B cell (primary cell): ENCODE measurements at places on chromosomes 6 and 20.

- no peak for DNase-seq
Measured at GRCh38 chr6:49646130-49646824, 9.6 kb upstream of the RHAG start.

GRCh38 chr6:84854811-84855400 is 90.5 kb upstream of the TBX18 start:
- no peak for DNase-seq

DNA sequence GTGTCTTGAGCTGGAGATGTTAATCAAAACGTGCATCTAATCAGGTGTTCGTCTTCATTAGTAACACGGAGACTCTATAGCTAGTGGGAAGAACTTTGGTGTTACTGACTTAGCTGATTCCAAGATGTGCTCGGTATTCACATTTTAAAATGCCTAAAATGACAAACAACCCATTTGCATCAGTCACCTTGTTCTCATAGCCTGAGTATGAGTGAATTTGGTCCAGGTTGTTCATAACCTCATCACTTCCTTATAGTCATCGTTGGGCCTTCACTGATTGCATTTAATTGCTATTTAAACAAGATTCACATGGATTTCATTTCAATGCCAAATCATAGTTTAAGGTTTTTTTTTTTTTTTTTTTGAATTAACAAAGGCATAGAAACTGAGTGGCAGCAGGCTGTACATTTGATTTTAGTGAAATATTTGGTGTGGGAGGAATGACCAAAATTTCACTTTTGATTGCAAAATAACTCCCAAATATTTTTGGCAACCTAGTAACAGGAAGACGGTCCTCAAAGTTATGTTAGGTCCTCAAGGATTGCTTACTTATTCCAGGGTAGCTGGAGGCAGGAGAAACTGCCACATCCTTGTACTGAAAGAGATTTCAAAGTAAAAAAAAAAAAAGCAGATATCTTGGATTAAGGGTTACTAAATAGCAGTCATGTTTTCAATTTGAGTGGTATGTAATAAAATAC is 104.7 kb downstream of the JARID2 start:
- no peak for DNase-seq

- no peak for DNase-seq
Measured at GRCh38 chr6:128532136-128532535, 11.7 kb upstream of the PTPRK start.

GRCh38 chr6:75498862-75499261 is 5.3 kb upstream of the FILIP1 start:
- no peak for DNase-seq

GRCh38 chr6:107730106-107730505 is 94.0 kb downstream of the SCML4 start:
- no peak for DNase-seq

DNA sequence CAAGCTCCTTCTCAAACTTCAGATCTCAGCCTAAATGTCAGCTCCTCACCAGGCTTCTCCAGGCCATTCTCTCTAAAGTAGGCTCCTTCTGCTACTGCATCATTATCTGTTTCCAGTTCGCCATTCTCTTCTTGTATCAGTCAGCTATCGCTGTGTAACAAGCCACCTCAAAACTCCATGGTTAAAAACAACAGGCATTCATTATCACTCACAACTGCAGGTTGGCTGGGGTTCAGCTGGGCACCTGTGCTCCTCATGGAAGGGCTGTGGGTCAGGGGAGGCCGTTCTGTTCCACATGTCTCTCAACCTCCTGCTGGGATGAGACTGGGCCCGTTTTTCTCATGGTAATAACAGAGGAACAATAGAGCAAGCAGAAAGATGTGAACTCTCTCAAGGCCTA is 28.7 kb downstream of the PRND start:
- no peak for DNase-seq

DNA sequence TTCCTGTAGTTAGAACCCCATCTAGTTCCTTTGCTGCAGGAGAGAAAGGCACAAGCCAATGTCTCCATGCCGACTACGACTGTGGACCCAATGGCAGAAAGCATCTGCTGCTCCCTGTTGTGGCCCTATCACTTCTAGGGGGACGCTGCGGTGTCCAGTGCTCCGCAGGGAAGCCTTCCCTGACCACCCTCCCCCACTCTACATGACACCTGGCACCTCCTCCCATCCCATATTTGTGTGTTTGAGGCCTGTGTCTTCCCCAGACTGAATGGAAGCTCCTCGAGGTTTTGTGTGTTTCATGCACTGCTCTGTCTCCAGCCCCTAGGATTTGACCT is 159.5 kb downstream of the DTNBP1 start:
- DNase-seq: no peak

DNA sequence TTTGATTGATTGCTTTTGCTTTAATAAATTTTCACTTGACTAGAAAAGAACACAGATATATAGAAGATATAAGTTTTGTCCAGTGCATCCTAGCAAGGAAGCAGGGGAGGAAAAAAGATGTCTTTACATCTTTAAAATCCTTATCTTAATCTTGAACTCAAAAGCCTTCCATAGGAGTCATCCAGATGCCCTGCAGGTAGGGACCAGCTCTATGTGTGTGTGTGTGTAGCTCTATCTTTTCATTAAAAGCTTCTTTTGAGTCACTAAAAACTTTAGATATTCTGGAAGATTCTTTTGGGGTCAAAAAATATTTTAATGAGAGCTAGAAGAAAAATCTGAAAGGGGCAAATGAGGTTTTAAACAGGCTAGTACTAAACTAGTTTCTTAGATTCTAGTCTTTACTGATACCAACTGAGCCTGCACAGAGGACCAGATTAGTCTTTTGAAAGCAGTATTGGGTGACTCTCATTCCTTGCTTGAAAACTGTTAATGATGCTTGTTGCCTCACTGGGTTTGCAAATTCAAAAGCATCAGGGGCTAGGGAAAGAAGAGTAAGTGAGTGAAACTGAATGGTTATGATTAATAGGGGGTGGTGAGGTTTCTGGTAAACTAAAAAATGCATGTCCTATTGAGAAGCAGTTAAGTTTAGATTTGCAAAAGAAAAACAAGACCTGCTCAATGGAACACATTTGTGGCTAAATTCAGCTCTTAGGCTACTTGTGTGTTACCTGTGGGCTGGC is 40.6 kb upstream of the JAG1 start:
- no peak for DNase-seq

DNA sequence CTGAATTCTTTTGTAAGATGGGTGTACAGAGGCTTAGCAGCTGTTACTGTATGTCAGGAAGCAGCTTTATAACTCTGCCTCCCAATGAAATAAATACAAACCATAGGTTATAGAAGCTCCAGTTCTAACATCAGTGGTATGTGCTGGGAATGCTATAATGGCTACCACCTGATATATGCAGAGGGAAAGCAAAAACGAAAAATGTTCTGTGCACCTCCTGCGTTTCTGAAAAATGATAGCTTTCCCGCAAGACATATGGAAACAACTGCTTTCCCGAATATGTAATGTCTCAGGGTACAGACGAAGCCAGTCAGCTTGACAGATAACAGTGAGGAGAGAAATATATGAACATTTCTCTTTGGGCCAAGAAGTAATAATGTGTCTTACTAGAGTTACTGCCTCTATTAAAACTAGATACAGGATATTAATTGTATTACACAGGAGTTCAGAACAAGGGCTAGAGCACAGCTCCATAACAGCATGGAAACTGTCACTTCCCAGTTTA is 517.0 kb upstream of the NRSN1 start:
- DNase-seq: no peak

GRCh38 chr20:17505636-17506517 is 25.3 kb downstream of the BFSP1 start:
- peak; percentile 9 for DNase-seq
